Activated CD4-positive, alpha-beta T cell treated with anti-CD3 and anti-CD28 coated beads for 24 hours (primary cell): ENCODE measurements at places on chromosomes 5 and 9.

GRCh38 chr9:95225076-95225725 lies 92.3 kb downstream of the FANCC start:
- DNase-seq: no peak

DNA sequence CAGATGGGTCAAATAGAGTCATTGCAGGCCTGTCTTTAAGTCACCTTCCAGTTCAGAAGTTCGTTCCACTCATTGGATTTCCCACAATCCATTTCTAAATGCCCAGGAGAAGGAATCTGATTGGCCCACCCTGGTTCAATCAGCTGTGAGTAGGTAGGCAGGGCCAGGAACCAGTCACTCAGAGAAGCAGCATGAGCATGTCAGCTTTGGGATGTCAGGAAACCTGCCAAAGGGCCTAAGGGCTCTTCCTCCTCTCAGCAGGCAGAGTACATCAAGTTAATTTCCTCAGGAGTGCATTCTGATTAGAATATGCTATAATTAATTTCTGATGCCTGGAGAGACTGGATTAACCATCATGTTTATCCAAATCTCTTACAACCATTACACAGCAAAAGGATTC lies 412.9 kb upstream of the CCNH start:
- DNase-seq: no peak

DNA sequence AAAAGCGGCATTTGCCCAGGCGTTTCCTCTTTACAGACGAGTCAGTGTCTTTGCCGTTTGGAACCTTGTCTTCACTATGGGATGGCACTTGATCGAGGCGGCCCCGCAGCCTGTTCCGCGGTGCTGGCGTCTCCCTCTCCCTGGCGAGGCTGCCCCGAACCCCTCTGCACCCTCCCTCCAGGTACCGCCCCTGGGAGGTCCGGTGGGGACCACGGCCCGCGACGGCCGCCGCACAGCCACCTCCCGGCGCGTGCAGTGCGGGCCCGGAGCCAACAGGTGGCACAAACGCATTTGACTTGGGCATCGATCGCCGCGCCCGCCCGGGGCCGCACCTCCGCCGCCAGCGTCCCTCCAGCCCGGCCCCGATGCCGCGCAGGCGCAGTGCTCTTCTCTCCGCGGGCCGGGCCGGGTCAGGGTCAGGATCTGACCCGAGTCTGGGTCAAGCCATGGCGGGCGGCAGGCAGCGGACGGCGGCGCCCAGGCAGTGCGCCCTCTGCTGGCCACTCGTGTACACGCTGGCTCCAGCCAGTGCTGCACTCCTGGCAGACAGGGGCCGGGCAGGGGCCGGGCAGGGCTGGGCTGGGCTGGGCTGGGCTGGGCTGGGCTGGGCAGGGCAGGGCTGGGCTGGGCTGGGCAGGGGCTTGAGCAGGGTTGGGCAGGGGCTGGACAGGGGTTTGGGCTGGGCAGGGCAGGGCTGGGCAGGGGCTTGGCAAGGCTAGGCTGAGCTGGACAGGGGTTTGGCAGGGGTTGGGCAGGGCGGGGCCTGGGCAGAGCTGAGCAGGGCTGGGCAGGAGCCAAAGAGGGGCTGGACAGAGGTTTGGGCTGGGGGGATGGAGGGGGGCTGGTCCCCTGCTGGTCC lies 155.8 kb upstream of the IRX4 start:
- peak; percentile 38 for DNase-seq

DNA sequence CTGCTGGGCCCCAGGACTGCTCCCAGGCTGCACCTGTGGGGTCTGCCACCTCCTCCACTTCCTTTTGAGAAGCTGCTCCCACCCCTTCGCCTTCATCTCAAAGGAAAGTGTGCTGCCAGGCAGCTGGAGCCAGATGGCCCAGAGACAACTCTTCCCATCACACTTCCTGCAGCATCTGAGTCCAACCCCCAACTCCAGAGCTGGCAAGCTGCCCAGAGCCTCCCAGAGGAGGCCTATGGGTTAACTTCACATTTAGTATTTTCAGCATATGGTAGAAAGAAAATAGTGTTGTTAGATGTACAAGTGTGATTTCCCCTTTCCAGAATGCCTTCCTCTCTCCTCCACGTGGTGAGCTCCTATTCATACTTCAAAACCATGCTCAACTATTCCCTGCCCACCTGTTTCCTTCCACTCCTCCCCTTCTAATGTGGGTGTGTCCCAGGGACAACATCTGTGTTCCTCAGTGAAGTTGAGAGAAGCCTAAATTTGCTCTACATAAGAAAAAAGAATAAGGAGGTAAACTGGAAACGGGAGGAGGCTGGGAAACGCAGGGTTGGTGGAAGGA lies 38.6 kb upstream of the KCNMB1 start:
- no peak for DNase-seq

DNA sequence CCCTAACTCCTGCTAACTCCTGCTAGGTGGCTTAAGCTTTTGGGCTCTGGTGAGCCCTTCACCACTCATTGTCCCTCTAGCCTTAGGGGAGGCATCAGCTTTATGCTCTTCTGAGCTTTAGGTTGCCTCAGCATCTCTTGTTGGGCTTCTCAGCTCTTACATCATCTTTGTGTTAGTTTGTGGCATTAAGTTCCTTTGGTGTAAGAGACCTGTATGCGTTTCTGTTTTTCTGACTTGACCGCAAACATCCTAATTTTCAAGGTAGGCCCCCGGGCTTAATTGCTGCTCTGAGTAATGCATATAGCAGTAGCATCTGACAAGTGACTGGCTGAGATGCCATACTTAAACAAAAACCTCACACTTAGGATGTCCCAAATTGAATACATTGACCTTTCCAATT lies 287.8 kb upstream of the TUT7 start:
- DNase-seq: no peak

DNA sequence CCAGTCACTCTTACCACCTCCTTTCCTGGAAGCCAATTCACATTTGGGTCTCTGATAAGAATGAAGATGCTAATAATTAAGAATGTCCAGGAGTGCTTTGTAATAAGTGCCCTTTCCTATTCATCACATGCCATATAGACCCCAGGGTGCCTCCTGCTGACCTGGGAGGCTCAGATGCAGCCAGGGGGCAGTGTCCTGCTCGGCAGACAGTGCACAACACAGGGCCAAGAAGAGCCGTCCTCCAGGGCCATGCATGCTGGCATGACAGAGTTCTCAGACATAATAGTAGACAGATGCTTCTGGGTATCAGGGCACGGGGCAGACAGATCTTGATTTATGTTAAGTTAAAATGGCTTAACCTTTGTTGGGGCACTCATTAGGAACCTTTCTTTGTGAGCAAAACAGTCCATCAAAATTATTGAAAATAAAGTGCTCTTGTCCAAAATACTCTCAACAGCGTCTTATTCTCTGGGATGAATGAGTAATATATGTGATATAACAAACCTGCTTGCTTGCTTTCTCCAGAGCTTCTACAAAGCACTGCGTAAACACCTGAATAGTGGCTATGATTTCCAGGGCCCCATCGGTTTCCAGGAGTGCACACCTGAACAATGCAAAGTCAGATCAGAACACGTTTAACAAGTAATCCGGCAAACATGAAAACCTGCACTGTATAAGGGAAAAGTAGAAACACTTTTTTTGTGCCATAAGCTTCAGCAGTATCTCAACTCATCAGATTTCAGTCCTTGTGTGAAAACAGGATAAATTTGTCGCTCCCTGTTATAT lies 192.7 kb downstream of the FANCC start:
- DNase-seq: no peak

DNA sequence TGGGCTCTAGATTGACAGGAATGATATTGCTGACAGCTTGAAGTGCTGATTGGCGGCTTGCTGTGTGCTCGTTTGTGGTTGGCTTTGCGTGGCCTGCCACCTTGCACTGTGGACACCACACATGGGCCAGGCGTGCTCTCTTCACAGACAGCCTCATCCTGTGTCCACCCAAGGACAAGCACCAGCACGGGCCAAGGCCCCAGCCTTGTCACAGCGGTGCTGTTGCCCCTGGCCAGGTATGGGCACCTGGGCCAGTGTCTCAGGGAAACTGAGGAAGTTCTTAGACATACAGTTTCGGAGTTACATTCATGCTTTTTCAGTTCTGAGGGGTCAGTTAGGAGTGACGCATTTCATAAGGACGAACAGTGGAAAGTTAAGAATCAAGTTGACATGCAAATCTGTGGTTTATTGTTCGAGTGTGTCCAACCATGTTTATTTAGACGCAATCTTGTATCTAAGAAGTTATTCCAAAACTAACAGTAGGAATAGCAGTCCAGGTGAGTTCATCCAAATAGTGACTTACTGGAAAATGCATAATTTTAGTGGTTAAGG lies 125.9 kb downstream of the EHMT1 start:
- DNase-seq: no peak

GRCh38 chr9:13929013-13929412 lies 384.9 kb downstream of the NFIB start:
- DNase-seq: no peak

- DNase-seq: no peak
Measured at GRCh38 chr9:93942161-93942560, 13.0 kb downstream of the BARX1 start.

DNA sequence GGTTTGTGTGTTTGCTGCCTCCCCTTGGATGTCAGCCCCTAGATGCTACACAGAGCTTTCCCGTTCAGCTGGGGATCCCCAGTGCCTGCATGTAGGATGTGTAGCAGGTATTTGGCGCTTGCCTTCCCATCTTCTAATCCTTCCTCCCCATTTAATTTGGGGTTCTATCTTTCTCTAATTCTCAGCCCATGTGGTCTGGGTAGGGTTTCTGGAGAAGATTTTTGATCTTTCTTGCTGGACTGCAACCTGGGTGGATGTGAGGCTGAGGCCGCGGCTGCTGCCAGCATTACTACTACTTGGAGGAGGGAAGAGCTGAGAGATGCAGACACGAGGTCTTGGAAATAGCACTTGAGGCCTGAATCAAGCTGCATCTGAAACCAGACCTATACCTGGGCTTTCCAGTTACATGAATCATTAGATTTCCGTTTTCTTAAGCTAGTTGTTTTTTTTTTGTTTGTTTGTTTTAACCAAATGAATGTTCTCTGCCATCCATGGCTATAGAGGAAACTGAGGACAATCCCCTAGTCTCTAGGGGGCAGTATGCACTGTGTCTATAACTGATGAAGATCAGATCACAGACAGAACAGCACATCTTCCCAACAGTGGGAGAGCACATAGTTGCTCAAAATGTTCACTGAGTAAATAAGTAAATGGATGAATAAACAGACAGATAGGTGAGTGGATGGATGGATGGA lies 178.6 kb downstream of the FGF18 start:
- DNase-seq: no peak

- no peak for DNase-seq
Measured at GRCh38 chr9:21788752-21789151, 13.7 kb upstream of the MTAP start.

- no peak for DNase-seq
Measured at GRCh38 chr5:83636156-83636555, 84.5 kb downstream of the HAPLN1 start.

GRCh38 chr9:110282018-110282738 lies 25.9 kb upstream of the TXN start:
- no peak for DNase-seq

GRCh38 chr9:71920456-71921189 lies 9.2 kb downstream of the C9orf85 start:
- no peak for DNase-seq

GRCh38 chr5:38290028-38290653 lies 31.8 kb downstream of the EGFLAM start:
- DNase-seq: no peak

DNA sequence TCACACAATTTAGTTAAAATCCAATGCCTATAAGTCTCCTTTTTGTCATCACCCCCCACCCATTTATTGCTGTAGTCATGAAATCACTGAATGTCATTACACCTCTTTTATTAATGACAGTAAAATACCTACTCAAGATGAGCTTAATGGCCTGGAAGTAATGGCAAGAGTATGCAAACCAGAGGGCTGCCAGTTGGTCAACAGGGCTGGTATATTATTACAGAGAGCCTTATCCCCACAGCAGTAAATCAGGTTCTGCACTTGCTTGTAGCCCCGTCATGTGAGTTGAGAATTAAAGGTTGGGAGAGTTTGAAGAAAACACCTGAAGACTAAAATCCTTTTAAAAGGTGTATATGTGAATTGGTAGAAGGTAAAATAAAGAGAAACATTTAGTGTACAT lies 372.4 kb downstream of the MAT2B start:
- no peak for DNase-seq

- DNase-seq: no peak
Measured at GRCh38 chr5:32210151-32210550, 36.0 kb upstream of the GOLPH3 start.

GRCh38 chr9:109418827-109419226 lies 79.3 kb downstream of the PTPN3 start:
- no peak for DNase-seq

GRCh38 chr5:133241179-133242092 lies 189.6 kb downstream of the HSPA4 start:
- DNase-seq: no peak

DNA sequence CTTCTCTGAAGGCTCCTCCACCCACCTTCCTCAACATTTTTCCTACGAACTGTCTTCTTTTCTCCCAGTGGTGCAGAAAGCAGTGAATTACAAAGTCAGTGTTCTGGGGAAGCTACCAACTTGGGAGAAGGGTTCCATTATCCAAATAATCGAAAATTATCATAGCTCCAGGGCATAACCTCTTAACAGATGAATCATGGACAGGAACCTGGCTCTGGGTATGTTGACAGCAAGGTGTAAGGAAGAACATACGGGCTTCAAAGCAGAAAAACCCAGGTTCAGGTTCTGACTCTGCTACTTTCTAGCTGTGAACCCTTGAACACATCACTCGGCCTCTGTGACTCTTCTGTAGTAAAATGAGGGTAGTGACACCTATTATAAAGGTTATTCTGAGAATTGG lies 351.3 kb downstream of the ENC1 start:
- no peak for DNase-seq

- no peak for DNase-seq
Measured at GRCh38 chr9:14706530-14707140, 13.4 kb upstream of the ZDHHC21 start.

DNA sequence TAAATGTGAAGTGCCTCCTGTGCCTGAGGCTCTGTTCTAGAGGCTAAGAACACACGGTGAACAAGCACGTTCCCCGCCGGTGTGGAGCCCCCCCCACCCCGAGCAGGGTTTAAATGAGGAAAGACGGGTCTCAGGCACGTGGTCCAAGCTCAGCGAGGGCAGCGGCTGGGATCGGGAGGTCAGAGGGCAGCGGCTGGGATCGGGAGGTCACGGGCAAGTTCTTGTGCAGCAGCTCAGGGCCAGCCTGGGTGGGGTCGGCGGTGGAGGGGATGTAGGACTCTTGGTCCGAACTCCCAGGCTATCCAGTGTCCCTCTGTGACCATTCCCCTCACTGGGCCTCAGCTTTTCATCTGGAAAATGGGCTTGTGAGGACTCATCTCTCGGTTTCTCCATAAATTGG lies 2.7 kb upstream of the GBGT1 start:
- DNase-seq: no peak

GRCh38 chr5:180315762-180316212 lies 23.9 kb upstream of the MAPK9 start:
- peak; percentile 63 for DNase-seq
